K562 (cell line): ENCODE measurements at places on chromosomes 6 and 20.

GRCh38 chr20:33233129-33233774 lies 2.5 kb upstream of the BPIFA1 start:
- DNase-seq, result no peak

DNA sequence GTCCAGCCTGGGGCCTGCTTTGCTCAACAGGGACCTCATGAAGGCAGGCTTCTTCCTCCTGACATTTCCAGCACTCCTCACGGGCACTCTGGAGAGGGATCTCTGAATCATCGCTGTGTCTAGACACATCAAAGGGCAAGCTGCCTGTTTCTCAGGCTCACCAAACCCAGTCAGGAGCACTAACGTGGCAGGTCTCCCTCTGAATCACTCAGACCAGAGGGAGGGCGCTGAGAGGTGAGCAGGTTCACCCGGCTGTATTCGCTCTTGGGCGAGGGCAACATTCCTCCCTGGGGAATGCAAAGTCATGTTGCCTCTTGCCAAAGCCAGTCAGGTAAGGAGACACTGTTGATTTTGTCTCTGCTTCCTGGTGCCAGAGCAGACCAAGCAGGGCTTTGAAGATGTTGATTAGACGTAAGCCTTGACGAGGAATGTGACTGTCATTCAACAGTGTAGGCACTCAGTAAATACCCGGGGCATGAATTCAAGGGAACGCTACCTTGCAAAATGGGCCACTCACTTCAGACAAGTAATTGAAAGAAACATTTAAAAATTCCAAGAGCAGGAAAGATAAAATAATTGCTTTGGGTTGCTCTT lies 50.1 kb downstream of the CYP24A1 start:
- DNase-seq, result no peak

GRCh38 chr6:116571683-116572000 lies 338 bp downstream of the RWDD1 start:
- no peak for DNase-seq

DNA sequence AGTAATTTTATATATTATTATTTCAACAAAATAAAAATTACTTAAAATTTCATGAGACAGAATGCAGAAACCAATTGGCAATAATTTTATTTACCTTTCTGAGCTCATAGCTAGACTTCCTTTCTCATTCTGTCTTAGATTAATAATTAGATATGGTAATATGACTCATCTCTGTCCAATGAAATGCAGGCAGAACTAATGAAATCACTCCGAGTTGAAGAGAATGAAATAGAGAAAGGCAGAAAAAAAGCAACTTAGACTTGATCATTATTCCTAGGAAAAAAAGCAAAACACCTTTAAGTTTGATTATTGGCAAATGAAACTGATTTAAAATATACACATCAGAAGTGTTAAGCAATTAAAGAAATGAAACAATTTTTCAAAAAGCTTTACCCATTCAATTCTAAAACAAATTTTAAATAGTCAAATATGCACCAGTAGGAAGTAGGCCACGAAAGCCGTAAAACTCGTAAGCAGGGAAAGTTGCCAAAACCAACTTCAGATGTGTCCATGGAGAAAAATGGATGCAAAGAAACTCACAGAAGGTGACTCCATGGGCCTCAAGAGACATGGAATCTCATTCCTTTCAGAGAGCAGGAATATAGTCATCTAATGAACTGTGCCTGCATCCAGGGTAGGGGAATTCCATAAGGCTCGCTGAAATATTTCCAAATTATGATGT lies 293.8 kb upstream of the RGS17 start:
- no peak for DNase-seq
